GM04504 (cell line): ENCODE measurements at places on chromosomes 7 and 10.

DNA sequence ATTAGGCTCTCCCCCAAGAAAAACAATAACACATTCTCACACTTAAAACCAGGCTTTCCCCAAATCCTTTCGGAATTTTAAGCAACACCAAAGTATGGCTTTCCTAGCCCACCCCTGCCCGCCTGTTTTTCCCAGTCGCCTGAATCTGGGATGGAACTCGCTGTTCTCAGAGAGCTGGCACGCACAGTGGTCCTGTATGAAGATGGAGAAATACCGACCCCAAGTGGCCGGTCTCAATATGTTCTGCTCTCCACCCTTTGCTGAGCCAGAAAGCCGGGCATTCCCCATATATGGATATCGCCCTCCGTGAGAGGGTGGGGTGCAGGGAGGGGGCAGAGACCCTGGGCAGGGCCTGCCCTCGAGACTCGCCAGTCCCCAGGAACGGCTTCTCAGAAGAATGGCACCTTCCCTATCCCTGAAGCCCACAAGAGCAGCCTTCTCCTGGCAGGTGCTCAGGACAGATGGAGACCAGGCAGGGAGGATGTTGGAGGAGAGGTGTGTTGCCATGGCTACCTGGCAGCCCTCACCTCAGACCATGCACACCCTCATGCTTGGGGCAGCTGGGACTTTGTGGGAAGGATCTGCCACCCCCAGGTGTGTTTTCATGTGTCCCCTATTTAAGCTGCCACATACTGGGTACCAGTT is 3.4 kb downstream of the TACR2 start:
- peak; percentile 28 for DNase-seq

GRCh38 chr7:124857672-124858235 is 71.9 kb downstream of the POT1 start:
- DNase-seq = no peak

GRCh38 chr7:98870121-98870651 is 372 bp upstream of the TMEM130 start:
- DNase-seq = no peak

GRCh38 chr10:79188154-79188965 is 119.6 kb downstream of the ZMIZ1 start:
- DNase-seq = no peak

DNA sequence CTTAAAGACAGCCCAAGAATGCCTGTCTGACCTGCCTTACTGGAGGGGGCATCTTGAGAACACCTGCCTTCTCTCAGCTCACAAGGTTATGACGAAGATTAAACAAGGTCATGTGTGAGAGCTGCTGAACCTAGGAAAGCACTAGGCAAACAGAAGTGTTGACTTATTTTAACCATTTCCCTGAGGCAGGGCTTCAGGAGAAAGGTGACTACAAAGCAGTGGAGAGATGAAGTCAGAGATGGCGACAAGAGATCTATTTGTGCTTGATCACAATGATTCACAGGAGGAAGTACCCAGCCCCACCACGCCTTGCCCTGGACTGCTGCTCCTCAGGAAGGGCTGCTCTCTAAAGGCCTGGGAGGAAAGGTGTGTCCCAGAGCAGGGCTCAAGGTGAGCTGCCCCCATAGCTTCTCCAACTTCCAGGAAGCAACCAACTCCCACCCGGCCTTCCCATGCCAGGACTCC is 27.8 kb downstream of the STN1 start:
- DNase-seq = no peak

DNA sequence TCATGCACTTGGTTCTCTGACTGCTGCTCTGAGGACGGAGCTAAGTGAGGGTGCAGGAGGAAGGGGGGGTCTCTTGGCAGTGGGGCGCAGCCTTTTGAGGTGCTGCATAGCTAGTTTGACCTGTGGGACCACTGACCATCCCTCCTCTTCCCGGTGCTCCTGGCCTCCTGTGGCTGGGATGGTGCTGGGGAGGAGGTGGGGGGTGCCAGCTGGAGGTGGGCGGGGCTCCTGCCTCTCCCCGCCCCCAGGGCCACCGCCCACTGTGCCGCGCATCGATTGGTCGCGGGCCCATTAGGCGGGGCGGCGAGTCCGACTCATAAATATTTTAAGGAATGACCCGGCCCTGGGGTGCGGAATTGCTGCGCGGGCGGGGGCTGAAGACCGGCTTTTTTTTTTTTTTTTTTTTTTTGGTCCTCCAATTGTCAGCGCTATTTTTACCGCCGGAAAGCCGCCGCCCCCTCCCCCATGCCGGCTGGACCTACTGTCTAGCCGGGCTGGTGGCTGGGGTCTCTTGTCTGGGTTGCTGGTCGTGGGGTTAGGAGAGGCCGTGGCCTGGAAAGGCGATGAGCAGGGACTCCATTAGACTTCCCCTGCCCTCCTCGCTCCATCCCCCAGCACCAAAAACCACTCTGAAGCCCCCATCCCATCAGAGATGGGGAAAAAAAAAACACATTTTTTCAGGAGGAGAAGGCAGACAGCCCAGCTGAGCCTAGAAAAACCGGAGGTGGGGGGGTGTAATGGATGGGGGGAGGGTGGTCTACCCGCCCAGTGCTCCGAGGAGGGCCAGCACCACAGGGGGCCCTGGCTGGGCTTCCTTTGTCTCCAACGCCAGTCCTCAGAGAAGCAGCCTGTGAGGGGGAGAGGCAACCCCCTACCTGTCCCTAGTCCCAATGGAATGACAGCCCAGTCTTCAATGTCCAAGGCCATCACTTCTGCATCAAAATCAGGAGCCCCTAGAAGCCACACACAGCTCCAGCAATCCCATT is 6.4 kb downstream of the SH2B2 start:
- DNase-seq = no peak

DNA sequence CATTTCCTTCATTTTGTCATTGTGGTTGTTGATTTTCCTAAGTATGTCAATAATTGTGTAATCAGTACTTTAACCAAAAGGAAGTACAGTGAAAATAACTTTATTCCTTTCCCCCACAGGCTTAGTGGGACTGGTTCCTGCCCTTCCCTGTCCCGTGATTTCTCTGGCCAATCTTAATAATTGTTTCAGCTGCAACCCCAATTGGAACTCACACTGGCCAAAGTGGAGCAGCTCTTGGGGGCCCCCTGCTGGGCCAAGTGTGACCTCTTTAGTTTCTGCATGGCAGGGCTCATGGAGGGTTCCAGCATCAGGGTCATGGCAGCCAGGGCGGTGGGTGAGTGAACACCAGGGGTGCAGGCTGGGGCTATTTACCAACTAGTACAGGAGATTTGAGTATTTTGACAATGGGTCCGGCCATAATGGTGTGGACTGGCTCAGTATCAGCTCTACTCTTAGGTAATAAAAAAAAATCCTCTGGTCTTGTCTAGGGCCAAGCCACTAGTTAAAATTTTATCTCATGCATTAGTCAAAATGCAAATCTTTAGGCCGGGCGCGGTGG is 31.7 kb downstream of the CYCS start:
- DNase-seq = peak; percentile 60

DNA sequence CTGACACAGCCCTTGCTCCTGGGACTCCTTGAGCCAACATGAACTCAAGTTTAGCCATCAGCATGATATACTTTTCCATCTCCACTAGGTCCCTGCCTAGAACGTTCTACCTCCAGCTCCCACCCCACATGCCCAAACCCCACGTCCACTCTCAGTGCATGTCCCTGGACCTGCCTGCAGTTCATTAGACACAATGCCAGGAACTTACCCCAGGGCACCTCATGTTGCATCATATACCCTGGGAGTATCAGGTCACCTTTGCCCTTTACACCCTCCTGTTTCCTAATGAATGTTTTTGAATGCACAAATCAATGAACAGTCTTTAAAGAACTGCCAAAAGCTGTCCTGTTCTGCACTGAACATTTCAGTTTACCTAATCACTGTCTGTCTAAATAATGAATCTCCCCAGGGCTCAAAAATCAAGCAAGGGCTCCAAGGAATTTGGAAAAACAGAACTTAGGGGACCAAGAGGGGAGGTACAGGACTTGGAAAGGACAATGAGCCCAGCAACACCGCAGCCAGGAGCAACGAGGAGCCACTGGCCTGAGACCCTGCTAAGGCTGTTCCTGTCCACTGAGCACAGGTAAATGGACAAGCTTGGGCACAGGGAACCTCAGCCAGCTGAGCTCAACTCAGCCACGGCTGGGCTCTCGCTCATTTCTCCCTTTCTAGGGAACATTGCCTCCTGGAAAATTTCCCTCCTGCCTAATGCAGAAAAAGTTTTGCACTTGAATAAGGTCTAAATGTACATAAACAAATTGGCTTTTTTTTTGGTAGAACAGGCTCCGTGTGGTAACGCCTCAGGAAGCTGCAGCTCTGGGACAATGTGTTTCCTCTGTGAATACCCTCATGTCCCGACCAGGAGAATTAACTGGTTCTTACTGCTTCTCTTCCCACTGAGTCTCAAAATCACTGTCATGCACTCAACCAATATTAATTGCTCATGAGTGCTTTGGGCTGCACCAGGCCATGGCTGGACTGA is 7.4 kb downstream of the MAT1A start:
- no peak for DNase-seq

DNA sequence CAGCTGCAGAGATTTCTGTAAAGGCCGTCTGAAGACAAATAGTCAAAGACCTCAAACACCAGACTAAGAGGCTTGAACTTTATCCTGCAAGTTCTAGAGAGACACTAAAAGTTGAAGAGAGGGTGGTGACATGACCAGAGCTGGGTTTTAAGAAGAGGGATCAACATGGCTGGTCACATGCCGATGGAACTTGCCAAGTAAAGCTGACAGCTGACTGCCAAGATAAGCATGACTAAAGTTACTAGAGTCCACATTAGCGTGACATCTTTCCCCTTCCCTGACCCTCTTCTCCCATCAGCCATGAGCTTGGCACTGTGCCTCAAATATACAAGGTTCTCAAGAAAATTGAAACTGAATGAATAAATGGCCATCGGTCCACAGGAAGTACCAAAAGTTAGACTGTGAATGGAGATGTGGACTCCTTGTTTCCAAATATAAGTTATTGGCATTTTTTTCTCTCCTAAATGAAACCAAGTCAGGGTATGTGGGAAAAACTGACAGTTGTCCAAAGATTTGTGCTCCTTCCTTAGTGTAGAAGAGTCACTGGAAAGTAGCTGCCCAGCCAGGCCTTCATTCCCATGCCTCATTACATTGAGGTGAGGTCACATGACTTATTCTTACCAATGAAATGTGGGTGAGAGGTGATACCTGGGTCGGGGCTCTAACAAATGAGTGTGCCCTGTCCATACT is 24.5 kb downstream of the XPNPEP1 start:
- DNase-seq = no peak

DNA sequence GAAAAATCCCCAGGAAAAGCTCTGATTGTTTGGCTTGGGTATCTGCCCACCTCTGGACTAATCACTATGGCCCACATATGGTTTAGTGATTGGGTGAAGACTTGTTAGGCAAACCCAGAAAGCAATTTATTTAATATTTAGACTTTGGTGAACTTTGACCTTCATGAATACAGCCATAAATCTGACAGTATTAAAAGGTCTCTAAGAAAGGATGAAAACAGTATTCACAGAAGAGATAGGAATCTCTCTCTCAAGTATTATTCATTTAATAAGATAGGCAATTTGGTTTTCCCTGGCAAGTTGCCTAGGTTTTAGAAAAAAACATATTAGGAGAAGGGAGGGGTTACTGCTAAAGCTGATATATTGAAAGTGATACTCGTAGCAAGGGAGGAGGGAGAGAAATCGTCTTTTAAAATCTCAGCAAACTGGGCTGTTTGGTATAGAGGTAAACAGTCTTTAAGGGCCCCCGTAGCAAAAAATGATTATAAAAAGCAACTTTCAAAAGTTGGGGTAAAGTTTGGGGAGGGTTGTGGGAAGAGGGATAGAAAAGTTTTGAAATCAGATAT is 57.1 kb downstream of the LSMEM1 start:
- DNase-seq = no peak

GRCh38 chr7:53218730-53219504 is 183.5 kb downstream of the POM121L12 start:
- DNase-seq = no peak

DNA sequence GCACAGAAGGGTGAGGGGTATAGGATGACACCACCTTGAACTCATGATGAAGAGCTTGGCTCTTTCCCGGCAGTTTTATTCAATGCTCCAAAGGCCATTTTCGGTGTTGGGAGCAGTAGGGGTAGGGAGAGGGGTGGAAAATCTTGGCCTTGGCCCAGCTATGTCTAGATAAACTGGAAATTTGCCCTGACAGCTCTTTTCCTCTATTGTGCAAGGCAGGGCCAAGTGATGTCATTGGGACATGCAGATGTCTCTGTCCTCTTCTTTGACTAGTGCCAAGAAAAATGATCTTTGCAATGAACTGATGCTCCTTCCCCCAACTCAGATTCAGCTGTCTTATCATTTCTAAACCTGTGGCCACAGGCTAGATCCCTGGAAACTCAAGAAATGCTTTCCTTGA is 27.7 kb upstream of the PRKCQ start:
- DNase-seq = no peak

GRCh38 chr7:96624954-96625353 is 84.7 kb downstream of the SEM1 start:
- DNase-seq = no peak

DNA sequence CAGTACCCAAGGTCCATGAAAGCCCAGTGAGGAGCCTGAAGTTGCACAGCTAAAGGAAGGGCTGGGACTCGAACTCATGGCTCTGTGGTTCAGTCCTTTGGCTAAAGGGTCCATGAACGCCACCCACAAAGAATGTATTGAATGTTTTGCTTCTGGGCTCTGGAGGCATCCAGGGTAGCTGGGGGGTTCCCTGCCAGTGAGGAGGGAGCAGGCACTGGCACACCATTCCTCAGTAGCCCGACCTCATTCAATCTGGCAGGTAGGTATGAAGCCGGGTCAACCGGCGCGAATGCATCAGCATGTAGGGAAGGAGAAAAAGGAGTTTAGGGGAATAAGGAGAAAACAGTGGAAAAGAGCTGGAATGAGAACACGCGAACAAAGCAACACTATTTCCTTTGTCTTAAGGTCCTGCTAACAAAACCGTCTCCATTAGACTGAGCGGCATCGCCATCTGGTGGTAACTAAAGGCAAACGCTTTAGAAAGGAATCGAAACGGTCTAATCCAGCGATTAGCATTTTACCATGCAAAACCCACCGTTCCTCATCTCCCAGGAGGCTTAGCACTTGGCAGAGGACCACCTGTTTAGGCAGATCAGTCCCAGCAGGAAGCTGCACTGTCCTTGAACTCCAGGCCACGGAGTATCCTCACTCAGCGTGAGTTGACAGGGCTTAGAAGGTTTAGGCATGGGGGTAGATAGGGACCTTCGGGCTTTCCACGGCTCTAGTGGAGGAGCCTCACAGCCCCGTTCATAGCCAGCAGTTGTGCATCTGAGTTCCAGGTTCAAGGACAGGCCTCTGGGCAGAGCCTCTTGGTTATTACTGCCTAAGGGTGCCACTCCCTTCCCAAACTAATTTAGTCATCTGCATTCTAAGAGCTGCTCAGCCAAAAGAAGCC is 122.8 kb downstream of the UBE2H start:
- DNase-seq = no peak

- no peak for DNase-seq
These were observed 542.0 kb downstream of the CNTNAP2 start for GRCh38 chr7:146658604-146659003.
